ENCODE measurements at places on chromosomes 12 and 14.
A peak's percentile ranks its signal among the peaks of the same experiment; 100 is the strongest.

GRCh38 chr14:22084393-22085281 is 411.0 kb upstream of the OR4E1 start:
- peak; percentile 68 for DNase-seq

GRCh38 chr14:100147691-100148464 is 11.6 kb downstream of the DEGS2 start:
- DNase-seq: no peak

DNA sequence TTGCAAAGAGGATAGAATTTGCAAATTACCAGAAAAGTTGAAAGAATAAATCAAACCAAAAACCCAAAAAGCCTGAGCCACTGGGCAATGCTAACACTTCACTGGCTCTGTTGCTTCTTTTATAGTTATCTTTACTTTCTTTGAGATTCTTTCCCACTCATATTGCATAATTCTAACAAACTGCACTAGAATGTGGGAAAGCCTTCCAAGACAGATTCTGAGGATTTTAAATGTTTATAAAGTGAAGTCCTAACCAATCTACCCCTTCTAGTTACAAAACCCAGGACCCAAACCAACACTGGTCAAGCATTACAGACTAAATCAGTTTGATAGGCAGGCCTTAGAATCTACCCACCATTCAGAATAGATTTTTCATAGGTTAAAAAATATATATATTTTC is 150.9 kb downstream of the MED13L start:
- no peak for DNase-seq

DNA sequence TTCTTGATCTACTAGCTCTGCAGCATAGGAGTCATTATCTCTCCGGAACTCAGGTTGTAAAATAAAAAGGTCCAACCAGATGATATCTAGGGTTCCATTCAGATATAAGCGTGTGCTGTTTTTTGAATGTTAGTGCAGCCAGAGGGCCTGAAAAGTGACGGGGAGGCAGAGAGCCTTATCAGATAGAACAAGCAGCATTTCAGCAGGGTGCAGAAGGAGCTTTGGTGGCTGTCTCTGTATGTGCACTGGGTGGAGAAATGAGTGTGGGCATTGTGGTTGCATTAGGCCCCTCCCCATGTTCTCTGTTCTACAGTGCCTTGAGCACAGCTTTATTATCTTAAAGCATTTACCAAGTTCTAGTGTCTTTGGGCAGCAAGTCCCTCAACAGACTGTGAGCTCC is 275.1 kb downstream of the NRXN3 start:
- no peak for DNase-seq

- no peak for DNase-seq
Observed at GRCh38 chr12:47281667-47282171, 202.0 kb upstream of the AMIGO2 start.

Measured in Ammon's horn (tissue), 1 donor.